DMS79 (cell line): ENCODE measurements at places on chromosomes 1 and 21.

DNA sequence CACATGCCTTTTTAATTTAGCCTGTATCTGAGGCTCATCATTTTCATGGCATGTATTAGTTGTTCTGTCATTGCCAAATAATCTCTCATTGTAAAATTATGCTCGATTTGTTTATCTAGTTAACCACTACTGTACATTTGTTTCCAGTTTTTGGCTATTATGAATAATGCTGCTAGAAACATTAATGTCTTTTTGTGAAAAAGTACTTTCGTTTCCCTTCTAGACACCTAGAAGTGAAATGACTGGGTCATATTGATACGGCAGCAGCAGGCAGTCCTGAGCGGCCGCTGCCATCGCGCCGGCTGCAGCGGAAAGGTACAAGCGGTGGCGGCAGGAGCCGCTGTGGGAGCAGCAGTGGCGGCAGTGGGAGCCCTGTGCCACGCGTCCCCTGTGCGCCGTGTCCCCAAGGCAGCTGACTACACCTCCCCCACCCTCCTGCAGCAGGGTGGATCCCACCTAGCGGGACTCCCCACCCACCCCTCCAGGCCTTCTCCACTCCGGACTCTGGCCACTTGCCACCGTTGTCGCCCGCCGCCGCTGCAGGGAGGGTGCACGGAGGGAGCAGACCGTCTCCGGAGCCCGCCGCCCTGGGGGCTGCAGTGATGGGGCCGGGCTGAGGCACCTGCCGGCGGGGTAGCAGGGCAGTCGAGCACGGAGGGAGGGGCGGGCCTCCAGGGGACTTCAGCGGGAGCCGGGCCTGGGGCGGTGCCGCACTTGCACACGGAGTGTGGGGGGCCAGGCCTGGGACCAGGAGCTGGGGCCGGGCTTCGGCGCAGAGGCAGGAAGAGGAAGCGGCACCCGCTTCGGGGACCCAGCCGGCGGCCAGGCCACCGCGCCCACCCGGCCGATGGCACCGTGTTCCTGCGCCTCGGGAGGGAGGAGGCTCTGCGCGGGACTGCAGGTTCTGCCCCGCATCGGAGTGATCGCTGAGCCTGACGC lies 66.8 kb upstream of the RGS7 start:
- DNase-seq = no peak

DNA sequence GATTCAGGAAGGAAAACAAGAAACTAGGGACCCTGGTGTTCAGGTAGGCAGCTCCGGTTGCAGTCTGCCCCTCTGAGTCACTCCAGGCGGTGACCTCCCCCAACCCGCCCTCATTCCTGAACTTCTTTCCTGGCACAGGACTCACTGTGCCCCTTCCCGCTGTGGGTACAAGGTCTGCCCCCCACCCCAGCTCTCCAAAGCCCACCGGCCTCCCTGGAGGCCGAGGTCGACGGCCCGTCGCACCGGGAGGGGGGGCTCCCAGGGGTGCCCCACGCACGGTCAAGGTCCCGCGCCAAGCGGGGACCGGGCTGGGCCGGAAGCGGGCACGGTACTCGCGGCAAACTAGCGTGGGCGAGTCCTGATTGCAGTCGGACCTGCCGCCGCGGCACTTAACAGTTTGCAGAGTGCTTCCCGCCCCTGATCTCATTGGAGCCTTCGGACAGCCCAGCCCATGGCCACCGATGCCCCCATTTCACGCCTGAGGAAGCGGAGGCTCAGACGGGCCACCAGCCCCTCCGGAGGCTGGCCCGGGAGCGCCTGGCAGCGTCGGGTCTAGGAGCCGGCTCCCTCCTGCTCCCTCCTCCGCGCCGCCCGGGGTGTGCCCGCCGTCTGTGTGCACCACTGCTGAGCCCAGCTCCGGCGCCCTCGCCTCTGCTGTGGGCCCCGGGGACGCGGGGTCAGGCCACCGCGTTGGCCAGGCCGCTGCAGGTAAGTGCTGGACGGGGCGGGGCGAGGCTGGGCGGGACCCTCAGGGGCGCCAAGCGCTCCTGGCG lies at the start of gene GJB3:
Gene GJB3 (plus strand): TSS at position 144 of the 773 bp plus-strand sequence. CDS start 3,549 bp downstream, outside the sequence.
- DNase-seq = no peak

DNA sequence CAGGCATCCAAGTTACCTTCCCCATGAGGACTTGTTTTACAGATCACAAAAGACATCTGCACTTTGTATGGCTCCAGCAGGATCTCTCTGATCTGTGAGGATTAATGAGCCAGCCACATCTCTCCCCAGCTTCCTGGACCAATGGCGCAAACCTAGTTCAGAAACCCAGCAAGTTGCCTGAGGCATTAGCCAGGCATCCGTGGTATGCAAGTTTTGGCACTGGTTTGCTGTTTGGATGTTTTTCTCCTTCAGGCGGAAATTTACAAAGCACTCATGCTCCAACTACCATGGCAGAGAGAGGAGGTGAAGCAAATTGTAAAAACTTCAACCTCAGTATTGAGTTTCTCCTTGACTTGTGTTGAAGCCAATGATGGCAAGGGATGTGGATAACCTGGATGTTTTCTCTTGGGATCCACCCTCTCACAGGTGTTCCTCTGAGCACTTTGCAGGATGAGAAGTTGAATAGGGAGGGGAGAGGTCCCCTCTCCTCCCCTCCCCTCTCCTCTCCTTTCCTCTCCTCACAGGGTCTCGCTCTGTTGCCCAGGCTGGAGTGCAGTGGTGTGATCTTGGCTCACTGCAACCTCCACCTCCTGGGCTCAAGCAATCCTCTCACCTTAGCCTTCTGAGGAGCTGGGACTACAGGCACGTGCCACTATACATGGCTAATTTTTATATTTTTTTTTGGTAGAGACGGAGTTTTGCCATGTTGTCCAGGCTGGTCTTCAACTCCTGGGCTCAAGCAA lies 25.6 kb upstream of the ENO1 start:
- peak; percentile 97 for DNase-seq

DNA sequence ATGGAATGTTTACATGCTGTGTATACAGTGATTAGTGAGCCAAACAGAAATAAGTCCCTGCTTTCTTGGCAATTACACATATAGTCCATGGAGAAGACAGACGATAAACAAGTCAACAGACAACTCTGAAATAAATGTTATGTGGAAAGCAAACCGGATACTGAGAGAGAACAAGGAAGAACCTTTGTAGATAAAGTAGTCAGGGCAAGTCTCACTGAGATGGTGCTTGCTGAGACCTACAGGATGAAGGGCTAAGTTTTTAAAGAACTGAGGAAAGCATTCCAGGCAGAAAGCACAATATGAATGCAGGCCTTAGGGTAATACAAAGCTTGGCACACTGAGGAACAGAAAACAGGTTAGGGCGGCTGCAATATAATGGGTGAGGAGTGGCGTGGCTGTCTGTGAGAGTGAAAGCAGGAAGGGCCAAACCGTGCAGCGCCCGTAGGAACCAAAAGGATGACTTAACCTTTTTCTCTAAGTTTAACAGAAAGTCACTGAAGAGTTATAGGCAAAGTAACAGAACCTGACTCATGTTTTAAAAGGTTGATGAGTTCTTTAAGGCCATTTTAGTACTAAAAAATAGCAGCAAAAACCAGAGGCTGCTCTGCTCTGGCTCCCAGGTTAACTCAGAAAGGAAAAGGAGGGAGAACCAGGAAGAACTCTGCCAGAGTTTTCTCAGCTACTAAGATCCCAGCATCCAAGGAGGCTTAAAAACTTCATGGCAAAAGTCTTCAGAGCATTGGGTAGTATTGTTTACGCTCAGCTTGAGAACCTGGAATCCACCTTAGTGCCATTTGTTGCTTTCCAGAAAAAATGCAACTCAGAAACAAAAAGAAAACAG lies 8.7 kb upstream of the TTF2 start:
- DNase-seq = no peak

DNA sequence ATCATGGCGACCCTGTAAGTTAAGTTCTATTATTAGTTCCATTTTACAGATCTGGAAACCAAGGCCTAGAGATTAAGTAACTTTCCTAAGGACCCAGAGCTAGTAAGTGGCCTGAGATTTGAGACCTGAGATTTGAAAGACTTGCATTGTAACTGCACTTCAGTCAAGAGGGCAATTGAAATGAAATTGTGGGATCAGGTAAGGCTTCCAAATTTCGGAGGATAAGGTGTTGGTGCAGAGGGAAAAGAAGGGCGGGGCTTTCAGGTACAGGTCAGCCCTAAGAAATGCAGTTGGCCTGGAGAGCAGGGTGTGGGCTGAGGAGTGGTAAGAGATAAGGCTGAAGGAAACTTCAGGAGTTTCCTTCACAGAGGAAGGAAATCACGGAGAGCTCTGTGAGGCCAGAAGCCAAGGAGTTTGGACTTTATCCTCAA lies 51.1 kb downstream of the SLC16A1 start:
- DNase-seq = no peak

GRCh38 chr1:97640677-97641076 lies 280.2 kb downstream of the DPYD start:
- DNase-seq = no peak

DNA sequence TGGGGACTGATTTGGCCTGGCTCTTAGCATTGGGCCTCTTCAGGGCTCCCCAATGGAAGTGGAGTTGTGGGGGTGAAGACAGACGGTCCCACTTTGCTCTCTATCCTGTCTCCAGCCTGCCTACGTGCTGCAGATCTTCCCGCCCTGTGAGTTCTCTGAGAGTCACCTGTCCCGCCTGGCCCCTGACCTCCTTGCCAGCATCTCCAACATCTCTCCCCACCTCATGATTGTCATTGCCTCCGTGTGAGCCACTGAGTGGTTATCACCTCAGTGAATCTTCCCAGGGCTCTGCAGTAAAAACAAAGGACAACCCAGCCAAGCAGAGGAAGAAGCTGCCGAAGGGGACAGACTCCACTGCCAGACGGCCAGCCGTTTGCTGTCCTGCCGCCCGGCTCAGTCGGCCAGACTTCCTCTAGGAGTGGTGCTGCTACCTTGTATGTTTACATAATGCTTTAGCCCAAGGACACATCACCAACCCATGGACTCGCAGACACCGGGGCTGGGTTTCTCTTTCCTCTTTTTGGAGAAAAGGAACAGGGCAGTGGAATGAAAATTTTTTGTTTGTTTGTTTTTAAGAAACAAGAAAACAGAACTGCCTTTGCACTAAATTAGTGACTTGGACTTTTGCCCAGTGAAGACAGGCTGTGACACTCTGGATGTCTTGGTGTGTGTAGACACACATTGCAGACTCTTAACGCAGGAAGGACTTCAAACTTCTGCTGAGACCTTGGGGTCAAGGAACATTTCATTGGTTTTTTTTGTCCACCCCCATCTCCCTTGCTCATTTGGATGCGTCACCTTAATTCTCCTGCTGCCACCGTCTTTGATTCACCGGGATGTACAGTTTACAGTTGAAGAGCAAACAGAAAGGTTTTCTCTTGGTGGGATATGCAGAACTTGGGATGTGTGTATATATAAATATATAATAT lies 36.5 kb downstream of the ZBTB17 start:
- no peak for DNase-seq

GRCh38 chr1:226320930-226321329 lies 12.0 kb upstream of the LIN9 start:
- DNase-seq = no peak

GRCh38 chr1:14725695-14726094 lies 127.2 kb downstream of the KAZN start:
- DNase-seq = no peak

DNA sequence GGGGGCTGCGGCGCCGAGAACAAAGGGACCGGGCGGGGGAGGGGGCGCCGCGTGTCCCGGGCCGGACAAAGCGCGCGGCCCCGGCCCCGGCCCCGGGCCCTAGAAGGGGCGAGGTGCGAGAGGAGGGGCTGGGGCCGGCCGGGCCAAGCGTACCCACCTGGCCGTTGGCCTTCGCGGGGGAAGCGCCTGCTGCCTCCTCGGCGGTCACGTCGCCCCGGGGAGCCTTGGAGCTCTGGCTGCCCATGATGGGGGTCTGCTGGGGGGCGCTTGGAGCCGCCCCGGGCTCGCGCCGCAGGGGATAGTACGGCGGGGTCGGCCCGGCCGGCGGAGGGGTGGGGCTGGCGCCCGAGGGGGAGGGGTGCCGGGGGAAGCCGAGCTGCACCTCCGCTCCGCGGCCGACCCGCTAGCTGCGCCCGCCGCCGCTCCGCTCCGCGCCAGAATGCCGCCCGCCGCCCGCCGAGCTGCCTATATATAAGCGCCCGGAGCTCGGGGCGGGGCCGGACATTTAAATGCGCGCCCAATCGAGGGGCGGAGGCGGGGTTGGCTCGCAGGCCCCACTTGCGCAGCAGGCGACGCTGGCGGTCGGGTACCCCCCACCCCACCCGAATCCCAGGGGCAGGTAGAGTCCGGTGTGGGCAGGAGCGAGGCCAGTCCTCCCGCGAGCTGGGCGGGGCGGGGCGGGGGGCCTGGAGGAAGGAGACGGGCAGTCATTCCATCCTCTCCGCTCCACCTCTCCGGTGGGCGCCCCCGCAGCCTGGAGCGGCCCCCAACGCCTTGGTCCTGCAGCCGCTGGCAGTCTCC lies at the start of gene MARCKSL1:
Gene MARCKSL1 (minus strand): TSS at position 444 of the 801 bp plus-strand sequence. CDS start 200 bp downstream, at position 244.
- DNase-seq = peak; percentile 52

- no peak for DNase-seq
Observed at GRCh38 chr1:162026881-162027280, 3.2 kb upstream of the OLFML2B start.

GRCh38 chr1:113153116-113153803 lies 80.3 kb downstream of the LRIG2 start:
- no peak for DNase-seq

- DNase-seq = no peak
Observed at GRCh38 chr21:31634993-31635392, 24.5 kb upstream of the SOD1 start.

DNA sequence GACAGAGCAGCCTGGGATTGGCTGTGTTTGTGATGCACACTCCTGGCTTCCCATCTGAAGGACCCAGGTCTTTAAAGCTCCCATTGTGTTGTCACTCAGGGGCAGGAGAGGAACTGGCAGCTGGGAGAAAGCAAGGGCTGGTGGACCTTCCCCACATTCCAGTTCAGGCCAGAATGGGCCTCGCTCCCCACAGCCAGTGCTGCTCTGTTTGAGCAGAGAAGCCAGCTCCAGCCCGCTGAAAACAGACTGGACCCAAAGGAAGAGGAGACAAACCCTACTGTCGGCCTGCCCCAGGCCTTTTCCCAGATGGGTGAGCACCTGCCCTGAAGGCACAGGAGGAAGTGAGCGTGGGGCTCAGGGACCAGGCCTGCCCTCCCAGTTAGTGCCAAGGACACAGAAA lies 499.4 kb downstream of the NPHP4 start:
- no peak for DNase-seq

DNA sequence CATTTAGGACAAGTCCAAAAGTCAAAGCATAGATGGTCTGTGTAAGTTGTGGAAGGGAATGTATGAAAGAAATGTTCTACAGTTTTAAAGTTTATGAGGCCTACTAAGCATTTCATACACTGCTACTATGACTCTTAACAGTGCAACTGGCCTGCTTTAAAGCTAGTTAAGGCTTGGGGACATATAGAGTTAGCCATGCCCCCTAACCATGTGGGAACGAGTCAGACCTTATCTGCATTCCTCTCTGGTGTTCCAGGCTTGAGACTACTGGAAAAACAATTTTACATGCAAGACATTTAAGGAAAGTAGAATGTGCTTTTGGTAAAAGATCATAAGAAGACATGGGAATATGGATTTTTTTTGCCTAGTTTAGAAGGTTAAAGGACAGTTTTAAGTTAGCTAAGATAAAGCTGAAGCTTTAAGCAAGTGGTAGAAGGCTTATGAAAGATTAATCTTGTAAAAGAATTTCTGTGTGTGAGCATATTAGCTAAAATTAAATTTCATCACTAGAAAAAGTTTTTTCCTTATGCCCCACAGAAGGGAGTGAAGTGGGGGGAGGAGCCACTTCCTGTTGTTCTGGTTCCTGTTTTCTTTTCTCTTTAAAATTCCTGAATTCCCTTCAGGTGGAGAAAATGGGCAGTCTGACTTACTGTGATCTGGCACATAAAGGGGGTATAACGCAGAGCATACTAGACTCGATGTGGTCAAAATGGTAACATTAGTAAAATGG lies 8.9 kb upstream of the CD48 start:
- DNase-seq = no peak
